AG20443 (cell line): ENCODE measurements at places on chromosomes 5 and 9.

DNA sequence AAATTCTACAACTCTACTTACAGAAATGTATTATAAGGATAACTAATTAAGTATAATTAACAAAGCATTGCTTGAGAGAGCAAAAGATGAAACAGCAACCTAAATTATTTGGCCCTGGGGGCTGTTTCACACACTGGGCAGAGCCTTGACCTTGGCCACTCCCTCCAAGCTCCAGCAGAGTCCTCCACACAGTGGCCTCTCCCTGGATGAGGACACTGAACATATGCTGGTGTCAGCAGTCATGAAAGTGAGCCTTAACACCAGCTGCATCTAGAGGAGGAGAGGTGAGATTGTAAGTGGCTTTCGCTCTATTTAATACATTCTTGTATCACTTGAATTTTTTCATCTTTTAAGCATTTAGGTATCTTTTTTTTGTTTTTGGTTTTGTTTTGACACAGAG is 23.3 kb upstream of the ZDHHC12 start:
- no peak for DNase-seq

- no peak for DNase-seq
These were observed 1.1 kb downstream of the EIF4E1B start for GRCh38 chr5:176631383-176632200.

DNA sequence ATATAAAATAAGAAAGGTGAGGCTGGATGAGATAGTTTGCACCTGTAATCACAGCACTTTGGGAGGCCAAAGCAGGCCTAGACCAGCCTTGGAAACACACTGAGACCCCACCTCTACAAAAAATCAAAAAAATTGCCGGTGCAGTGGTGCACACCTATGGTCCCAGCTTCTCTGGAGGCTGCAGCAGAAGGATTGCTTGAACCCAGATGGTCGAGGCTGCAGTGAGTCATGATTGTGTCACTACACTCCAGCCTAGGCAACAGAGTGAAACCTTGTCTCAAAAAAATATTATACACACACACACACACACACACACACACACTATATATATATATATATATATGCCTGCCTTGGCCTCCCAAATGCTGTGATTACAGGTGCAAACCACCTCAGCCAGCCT is 1.3 kb downstream of the SLC35D2 start:
- no peak for DNase-seq

GRCh38 chr9:27303219-27303618 is 6.3 kb upstream of the EQTN start:
- DNase-seq, result peak; percentile 39

- DNase-seq, result peak; percentile 70
These were observed 196.4 kb downstream of the TRPM3 start for GRCh38 chr9:70924895-70925547.

GRCh38 chr9:77158772-77159513 is 18.4 kb upstream of the VPS13A start:
- peak; percentile 27 for DNase-seq

DNA sequence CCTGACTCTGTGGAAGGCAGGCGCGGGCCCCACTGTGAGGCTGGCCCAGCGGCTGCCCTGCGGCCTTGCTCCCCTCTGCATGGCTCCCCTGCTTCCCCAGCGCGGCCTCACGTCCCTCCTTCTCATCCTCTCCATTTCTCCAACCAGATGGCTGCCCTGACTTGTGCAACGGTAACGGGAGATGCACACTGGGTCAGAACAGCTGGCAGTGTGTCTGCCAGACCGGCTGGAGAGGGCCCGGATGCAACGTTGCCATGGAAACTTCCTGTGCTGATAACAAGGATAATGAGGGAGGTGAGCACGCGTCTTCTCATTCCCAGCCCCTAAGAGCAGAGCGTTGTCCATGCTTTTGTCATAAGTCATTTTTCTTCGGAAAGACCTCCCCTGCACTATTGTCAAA is 129.0 kb upstream of the WWC1 start:
- no peak for DNase-seq

DNA sequence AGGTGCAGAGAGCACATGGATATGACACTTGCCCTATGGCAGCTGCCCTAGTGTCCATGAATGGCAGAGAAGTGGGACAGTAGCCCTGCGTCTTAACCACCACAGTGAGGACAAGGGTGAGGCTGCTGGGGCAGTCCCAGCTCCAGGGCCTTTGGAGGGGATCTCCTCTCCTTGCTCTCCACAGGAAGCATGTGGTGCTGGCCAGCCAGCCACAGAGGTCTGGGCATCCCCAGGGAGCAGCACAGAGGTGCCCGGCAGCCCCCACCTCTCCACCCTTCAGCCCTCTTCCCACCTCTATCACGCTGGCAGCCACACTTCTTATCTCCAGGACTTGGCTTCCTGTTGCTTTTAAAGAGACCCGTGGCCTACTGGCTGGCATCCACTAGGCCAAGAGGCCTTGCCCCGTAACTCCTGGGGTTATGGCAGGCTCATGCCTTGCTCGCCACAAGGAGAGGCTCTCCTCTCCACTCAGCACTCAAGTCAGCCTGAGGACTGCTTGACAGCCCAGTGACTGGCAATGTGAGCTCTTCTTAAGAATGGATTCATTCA is 21.9 kb downstream of the CSF2 start:
- DNase-seq, result no peak

DNA sequence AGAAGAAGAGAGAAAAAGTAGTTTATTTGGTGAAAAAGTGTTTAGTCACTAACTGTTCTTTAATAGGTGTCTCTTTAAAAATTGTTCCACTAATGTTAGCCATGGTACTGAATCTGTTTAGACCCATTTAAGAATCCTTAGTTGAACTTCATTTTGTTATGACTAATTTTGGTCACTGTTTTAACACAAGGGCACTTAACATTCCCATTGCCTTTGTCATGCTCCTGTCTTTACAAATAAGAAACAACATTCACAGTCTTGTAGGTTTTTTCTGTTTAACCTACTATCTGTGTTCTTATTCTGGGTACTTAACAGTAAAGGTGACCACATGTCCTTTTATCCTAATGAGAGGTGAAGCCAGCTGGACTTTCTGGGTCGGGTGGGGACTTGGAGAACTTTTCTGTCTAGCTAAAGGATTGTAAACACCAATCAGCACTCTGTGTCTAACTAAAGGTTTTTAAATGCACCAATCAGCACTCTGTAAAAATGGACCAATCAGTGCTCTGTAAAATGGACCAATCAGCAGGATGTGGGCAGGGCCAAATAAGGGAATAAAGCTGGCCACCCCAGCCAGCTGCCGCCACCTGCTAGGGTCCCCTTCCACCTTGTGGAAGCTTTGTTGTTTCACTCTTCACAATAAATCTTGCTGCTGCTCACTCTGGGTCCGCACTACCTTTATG is 116.7 kb downstream of the WDR70 start:
- DNase-seq, result peak; percentile 45

DNA sequence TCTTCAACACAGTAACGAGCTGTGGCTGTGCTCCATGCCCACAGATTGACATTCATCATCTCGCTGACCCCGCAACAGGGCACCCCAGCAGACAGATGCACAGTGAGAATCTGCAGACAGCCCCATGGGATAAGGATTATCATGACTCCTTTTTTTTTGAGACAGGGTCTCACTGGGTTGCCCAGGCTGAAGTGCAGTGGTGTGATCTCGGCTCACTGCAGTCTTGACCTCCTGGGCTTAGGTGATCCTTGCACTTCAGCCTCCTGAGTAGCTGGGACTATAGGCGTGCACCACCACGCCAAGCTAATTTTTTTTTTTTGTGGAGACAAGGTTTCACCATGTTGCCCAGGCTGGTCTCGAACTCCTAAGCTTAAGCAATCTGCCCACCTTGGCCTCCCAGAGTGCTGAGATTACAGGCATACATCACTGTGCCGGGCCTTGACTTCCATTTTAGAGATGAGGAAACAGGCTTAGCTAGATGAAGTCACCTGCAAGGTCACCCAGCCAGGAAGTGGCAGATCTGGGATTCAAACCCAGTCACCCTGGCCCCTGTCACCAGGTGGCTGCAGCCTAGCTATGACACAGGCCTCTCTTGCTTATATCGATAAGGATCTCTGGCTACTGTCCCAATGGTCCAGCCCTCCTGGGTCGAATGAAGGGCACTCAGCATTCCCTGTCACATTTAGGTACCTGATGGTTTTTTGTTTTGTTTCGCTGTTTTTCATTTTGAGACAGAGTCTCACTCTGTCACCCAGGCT is 5.1 kb downstream of the AIF1L start:
- DNase-seq, result no peak

DNA sequence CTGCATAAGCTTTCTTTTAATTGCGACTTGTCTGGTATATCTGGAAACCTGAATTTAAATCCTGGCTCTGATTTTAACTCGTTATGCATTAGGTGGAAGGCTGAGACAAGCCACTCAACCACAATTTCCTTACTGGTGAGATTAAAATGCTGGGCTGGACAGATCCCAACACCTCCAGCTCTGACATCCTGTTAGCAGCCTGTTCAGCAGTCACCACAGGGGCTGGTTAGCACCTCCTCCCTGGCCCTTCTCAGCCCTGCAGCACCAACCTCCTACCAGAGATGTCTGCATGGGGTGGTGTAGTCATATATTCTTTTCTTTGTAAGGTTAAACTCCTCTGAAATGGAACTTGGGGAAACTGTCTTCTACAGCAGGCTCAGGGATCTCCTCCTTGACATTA is 156.5 kb upstream of the NFIL3 start:
- peak; percentile 70 for DNase-seq

DNA sequence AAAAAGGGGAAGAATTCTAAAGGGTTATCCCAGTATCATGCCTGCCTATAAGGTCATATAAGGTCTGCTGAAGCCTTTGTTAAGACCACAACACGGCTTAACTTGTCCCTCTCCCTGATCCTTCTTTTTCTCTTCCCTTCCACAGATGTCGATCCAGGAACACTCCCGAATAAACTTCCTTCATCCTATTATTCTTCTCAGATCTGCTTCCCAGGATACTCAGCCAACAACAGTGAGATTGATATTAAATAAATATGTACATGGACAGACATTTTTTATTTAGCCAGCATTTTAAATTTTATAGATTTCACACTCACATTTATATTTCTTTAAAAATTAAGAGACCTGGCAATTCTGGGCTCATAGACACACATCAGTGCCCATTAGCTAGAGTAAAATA is 44.1 kb downstream of the DPYSL3 start:
- DNase-seq, result no peak

GRCh38 chr5:114411380-114411931 is 49.6 kb downstream of the KCNN2 start:
- no peak for DNase-seq

GRCh38 chr9:116153765-116154333 is at the start of gene PAPPA:
Gene PAPPA, plus strand, starts transcription at chr9:116153791. Its CDS starts 382 bp downstream, at chr9:116154173.
- DNase-seq, result peak; percentile 22

DNA sequence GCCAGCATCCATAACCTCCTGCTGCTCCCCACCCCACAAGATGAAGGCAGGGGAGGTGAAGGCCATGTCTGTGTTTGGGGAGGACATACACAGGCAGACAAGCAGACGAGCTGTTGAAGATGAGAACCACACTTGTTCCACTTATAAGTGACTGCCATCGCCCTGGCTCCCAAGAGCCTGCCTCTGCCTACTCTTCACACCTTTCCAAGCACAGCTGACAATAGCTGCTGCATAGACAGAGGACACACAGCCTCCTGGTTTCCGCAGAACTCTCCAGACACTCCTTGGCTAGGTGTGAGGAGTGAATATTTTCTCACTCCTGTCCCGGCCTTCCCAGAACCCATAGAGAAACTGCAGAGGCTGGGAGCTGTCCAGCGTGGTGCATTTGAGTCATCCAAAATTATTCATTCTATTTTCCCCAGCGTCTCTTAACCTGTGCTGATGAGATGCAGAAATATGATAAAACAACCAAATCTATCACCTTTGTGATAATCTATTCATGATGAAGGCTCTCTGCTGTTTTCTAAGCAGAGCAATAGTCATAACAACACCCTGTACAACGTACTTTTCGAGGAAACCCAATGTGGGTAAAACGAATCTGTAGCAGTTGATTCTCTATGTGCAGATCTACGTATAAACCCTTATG is 24.7 kb downstream of the KLF9 start:
- DNase-seq, result peak; percentile 56

- peak; percentile 93 for DNase-seq
These were observed 704 bp downstream of the SUSD1 start for GRCh38 chr9:112174222-112174964.

DNA sequence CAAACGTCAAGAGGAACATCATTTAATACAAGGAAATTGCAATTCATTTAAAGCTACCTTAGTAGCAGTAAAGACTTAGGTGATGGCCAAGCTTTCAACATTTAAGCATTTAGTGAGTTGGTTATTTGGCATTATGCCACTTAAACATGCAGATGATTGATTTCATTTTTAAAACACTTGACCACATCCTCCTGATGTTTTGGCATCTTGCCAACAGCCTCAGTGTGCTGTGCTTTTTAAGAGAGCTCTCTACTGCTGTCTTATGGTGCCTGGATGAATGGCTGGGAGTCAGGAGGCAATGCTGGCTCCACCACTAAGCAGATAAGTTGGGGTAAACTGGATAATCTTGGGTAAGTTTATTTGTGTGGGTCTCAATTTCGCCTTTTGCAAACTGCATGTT is 364.5 kb downstream of the MAN2A1 start:
- DNase-seq, result no peak

DNA sequence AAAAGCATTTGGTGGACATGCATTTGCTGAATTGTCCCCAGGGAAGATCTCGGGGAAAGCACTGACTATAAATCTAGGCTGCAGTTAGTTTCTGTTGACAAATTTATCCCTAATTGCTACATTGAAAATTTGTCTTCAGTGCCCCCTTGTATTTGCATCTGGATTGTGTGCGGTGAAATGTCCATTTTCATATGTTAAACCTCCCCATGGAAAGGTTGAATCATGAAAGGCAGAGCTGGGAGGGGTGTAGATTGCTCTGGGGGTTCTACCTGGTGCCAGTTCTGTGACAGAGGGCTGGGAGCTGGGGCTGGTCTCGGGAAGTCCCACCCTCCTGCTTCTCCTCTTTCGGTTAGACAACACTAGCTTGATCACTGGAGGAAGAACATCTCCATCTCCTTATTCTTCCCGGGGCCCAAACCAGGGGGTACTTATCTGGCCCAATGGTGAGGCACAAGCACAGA is 101.9 kb downstream of the GADD45G start:
- no peak for DNase-seq

- DNase-seq, result no peak
These were observed 4.1 kb upstream of the HDHD3 start for GRCh38 chr9:113380869-113381378.
